ENCODE measurements at places on chromosomes 3 and 15.

DNA sequence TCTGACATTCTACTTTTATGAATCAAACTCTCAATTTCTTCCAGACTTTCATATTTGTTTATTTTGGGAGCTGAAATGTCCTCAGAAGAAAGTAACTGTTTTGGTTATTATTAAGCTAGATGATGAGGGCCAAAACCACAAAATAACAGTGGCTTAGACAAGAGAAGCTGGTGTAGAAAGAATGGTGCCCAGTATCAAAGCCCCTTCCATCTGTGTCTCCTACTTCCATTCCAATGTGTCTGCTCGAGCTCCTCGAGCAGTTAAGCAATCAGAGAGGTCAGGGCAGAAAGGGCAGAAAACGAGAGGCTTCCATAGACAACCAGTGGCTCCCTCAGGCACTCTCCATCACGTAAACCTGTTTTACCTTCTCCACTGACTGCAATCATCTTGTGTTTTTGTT is 59.7 kb upstream of the MAGI1 start:
- no peak for DNase-seq

DNA sequence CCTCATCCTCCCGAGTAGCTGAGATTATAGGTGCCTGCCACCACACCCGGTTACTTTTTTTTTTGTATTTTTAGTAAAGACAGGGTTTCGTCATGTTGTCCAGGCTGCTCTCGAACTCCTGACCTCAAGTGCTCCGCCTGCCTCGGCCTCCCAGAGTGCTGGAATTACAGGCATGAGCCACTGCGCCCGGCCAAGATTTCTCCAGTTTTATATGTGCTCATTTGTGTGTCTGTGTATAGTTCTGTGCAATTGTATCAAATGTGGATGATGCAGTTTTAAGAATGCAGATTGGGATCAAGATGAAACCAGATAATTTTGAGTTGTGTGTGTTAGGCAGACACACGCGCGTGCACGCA is 68.3 kb downstream of the SLCO3A1 start:
- DNase-seq = no peak

DNA sequence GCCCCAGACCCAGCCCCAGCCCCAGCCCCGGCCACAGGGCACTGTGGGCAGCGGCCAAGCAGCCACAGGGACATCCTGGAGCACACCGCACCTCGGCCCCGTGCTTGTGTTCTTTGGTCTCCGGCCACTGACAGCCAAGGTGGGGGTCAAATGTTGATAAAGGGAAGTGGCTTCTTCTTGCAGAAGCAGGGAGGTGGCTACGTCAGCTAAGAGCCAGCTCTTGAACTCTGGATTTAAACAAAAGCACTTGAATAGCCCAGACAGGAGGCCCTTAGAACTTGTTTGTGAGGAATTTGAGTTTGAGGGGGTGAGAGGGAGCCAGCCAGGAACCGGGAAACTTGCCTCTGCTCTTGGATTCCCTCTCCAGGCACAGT is 135.8 kb upstream of the ABHD17C start:
- DNase-seq = no peak

DNA sequence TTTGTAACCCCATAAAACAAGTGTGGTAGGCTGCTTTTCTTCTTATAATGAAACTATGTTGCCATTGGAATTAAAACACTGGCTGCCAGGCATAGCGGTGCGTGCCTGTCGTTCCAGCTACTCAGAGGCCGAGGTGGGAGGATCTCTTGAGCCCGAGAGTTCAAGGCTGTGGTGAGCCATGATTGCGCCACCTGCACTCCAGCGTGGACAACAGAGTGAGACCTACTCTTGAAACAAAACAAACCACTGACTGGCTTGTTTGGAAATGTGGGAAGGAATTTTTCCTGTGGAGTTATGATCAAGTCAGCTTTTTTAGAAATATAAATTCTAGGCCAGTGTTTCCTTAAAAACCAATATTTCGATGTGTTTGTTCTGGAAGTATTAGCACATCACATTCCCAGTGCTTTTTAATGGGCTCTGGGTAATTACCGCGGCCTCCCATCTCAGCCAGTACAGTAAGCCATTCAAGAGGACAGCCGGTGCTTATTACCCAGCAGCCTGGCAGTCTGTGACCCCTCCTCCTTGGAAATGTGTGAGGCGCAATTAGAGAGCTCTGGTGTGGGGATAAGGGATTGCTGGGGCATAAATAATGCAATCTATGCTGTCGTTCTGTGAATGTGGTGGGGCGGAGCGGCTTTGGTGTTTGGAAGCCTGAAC is 58.3 kb upstream of the TRAK1 start:
- no peak for DNase-seq

- no peak for DNase-seq
Observed at GRCh38 chr15:100055821-100056220, 286.0 kb downstream of the ADAMTS17 start.

DNA sequence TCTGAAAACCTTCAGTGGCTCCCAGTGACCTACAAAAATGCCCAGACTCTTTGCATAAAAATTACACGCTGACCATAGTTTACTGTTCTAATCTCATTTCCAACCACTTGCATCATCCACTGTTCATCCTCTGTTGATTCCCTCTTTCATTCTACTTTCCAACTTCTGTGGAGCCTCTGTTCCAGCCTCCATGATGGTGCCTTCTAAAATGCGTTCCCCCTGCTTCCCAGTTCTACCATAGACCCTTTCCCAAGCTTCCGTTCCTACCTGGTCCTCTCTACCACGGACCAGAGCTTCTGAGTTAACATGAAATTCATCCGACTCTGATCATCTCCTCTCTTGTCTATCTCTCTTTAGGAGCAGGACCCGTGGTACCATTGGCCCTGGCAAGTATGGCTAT is 127.0 kb downstream of the THSD4 start:
- DNase-seq = no peak

GRCh38 chr3:53693451-53693850 is 152.8 kb downstream of the CHDH start:
- DNase-seq = no peak

DNA sequence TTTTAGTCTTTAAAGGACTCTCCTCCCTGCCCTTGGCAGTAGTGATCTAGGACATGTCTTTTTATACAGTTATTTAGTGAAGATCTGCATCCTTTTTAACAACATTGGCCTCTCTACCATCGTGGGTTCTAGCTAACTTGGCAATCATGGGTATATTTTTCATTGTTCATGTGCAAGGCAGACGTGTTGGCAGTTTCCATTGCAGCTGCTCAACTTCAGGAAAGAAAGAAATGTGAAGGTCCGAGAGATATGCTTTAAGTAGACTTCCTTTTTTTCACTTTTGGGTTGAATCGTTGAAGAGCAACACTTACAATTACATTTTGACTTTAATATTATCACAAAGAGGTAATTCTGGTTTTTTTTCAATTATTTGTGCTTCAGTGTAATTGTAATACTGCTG is 172.6 kb downstream of the SATB1 start:
- DNase-seq = no peak

DNA sequence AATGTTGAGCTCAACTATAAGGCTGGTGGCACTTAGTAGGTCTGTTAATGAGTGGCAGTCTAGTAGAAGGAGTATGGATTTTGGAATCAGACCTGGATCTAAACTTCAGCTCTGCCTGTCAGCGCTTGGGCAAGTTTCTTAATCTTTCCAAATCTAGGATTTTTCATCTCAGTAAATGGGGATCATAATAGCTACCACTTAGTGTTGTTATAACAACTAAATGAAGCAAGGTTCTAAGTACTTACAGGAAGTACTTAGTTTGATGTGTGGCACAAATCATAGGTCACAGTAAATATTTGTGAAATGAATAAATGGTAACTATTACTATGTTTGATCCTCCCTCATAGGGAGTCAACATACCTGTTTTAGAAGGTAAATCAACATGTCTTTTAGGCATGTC is 31.4 kb downstream of the SLC49A4 start:
- no peak for DNase-seq

- no peak for DNase-seq
Observed at GRCh38 chr3:189275852-189276251, 104.1 kb downstream of the TPRG1 start.

GRCh38 chr3:59273976-59274375 is 224.2 kb upstream of the CFAP20DC start:
- no peak for DNase-seq

DNA sequence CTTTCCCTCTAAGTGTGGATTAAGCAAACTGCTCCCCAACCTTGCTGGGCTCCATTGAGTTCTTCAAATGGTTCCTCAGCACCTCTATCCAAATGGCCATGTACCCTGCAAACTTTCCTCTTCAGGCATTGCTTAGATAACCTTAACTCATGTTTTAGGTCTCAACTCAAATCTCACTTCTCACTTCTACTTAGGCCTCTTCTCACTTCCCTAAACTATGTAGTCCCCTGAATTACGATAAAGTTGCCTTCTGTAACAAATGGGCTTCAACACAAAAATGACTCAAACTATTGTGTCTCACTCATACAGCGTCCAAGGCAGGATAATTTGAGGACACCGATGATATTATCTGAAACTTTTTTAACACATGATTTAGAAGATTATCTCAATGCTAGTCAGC is 62.4 kb upstream of the STAC start:
- DNase-seq = no peak

DNA sequence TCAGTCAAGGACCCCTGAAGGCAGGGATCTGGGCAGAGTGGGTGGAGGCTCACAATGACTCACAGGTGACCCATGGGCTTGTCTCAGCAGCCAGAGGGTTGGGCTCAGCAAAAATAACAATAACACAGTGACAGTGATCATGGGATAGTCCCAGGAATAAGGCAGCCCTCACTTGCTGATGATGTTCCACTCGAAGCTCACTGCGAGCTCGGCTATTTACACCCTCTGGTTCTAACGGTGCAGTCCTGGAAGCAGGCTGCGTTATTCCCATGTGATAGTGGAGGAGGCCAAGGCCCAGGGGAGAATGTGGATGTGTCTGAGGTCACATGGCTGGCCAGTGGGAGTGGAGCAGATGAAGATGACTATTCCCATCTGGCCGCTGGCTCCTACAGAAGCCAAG is 16.2 kb downstream of the CCDC33 start:
- no peak for DNase-seq

GRCh38 chr3:177430653-177431052 is 233.4 kb upstream of the TBL1XR1 start:
- no peak for DNase-seq

- DNase-seq = no peak
Observed at GRCh38 chr3:105465251-105465853, 98.6 kb downstream of the ALCAM start.

- DNase-seq = no peak
Observed at GRCh38 chr3:101703169-101703568, 16.7 kb upstream of the RPL24 start.

DNA sequence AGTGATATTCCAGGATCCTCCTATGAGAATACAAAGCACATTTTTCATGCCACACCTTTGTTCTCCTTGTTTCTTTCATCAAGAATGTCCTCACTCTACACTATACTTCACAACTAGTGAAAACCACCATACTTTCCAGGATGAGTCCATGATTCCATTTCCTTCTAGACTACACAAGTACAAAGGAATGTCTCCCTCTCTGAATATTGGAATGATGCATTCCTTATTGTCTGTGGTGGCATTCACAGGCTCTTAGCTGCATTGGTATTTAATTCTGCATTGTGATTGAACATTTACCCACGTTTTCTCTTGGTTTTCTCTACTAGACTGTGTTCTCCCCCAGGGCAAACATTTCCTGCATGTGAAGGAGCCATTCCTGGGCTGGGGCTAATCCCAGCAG is 217.5 kb downstream of the RAP2B start:
- no peak for DNase-seq

DNA sequence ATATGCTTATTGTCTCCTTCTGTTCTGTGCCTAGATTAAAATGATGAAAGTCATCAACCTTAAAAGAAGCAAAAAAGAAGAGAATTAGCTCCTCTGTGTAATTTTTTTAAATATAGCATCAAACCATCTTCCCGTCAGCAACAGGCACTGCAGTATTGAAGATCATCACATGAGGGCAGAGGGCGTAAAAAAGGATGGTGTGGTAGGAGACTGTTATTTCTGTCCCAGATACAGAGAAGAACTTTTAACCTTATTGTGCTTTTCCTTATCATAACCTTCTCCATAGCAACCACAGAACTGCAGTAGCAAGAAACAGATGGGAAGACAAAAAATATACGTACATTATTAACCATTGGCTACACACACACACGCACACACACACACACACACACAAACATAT is 88.8 kb downstream of the IGSF11 start:
- DNase-seq = no peak

GRCh38 chr3:151290673-151291072 is 12.3 kb upstream of the P2RY14 start:
- DNase-seq = no peak

- no peak for DNase-seq
Observed at GRCh38 chr3:101998256-101998926, 149.1 kb downstream of the NFKBIZ start.

DNA sequence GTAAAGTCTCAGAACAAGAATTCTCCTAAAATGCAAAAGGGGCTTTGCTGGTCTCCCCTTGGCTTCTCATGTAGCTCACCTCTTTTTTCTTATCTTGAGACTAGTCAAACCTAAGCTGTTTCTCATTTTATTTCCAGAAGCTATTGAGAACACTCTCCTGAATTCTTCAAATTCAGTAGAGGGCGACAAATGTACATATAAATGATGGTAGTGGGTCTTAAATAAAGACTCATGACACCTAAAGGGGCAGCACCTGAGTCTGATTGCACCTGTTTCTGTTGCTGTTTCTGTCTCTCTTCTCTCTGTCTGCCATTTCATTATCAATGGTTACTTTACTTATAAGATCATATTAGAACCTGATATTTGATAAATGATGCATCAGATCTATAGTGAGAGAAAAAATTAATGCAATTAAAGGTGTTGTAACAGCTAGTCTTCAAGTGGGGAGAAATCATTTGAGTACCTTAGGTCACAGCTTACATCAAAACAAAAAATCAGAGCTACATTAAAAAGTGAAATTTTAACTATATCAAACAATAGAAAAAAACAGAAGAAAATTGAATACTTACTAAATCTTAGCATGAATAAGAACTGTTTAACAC is 7.0 kb downstream of the ADIPOQ start:
- DNase-seq = no peak

- DNase-seq = no peak
Observed at GRCh38 chr3:56985460-56985859, 75.0 kb upstream of the SPATA12 start.

- no peak for DNase-seq
Observed at GRCh38 chr3:41651718-41652117, 310.2 kb downstream of the ULK4 start.

DNA sequence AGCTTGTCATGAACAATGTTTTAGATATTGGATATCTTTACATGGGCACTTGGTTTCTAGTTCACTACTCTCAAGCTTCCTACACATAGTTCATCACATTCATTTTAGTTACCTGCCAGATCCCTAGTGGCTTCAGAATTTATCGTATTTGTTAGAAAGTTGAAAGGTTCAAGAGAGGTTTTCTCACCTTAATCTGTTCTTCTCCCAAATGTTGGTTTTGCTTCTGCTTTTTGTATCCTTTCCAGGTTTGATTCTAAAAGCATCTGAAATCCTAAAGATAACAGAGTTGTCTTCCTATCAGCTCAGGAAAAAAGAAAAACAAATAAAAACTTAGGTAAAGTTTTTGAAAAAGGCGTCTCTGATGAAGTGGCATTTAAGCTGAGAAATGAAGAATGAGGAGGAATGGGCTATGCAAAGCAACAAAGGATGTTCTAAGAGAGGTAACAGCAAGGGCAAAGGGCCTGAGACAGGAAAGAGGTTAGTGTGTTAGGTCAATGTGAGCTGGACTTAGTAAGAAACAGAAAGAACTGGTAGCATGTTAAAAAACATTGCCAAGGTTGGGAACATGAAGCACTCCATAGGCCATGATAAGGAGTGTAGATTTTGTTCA is 104.7 kb upstream of the CMC1 start:
- DNase-seq = no peak
